T follicular helper cell (primary cell): ENCODE measurements at places on chromosomes 5 and 9.
A peak's percentile ranks its signal among the peaks of the same experiment; 100 is the strongest.

GRCh38 chr5:67287510-67288268 lies 91.1 kb upstream of the CD180 start:
- DNase-seq = no peak

DNA sequence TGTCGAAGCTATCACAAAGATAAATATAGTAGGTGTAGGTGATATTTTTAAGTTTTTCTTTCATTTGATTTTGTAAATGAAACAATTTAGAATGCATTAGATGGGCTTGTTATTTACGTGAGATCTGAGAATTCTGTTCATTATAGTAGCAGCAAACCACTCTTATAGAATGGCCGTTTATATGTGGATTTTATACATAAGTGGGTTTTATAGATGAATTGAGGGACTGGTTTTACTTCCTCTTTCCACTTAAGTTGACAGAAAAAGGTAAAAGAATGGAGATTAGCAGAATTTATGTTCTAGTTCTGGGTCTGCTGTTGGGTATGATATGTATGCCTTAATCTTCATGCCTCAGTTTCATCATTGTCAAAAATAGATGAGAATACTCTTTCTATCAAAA lies 5.6 kb downstream of the RMI1 start:
- no peak for DNase-seq

DNA sequence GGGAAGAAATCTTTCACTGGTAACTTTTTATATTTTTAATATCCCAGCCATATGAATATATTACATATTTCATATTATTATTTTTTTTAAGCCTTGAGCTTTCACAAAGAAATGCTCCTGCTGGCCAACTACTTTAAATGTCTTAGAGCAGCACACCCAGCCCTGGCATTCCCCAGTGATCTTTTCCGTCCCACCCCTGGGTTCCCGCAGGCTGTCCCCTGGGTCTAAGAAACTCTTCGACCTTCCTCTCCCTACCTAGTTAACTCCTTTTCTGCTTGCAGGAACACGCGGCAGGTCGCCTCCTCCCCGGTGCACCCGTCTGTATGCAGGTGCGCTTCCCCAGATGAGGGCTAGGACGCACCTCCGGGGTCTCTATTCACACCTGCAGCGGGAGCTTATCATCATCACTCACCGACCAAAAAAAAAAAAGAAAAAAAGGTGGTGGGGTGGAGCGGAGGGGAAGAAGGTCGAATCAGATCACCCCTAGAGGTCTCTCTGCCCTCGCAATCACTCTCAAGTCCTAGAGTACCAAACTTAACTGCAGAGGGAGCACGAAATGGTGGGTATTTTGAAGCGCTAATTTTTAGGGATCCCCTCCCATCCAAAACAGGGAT lies 696 bp downstream of the ZFP62 start:
- DNase-seq = peak; percentile 25

DNA sequence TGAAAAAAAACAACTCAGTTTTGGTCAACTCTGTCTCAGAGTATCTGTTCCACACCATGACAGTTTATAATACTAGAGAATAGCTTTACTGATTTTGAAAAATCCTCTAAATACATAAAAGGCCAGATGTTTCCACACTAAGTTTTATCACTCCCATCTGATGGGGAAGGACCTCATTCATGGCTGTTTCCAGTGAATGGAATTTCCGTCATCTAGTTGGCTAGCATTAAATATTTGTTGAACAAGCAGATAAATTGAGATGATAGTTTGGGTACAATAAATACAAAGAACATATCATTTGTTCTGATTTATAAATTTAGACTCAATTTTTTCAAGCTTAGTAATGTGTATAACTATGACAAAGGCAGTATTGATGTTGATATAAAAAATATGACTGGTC lies 408.5 kb downstream of the PTPRD start:
- no peak for DNase-seq

- DNase-seq = no peak
These were observed 53.1 kb upstream of the NREP start for GRCh38 chr5:111810112-111810511.

DNA sequence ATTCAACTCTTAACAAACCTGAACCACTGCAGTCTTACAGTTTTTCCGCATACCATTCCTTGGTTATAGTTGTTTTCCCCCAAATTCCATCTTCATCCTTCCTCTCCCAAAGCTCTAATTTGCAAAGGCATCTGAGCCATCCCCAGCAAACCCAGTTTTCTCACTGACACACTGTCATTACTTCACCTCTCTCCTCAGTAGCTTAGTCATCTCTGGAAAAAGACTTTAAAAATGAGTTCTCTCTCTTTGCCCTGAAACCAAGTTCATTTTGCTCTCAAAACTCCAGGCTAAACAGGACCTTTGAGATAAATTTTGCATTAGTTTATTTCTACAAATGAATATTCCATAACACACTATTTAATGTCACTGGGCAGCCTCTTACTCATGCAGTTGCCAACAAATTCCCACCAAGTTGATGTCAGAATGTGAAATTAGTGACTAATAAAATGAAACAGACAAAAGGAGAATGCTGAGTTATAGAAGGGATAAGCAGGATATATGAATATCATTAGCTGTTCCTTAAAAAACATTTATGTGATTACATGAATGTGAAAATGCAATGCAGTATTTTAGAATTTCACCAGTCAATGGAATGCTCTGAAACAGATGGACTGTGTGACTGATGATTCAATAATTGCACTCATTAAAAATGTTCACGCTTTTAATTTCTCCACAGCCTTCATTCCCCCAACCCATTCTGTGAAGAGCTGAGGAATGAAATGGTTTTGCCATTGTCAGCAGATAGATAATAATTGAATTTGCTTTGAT lies 107.4 kb upstream of the DMAC1 start:
- DNase-seq = no peak

GRCh38 chr9:82126256-82126655 lies 137.7 kb downstream of the SPATA31D1 start:
- no peak for DNase-seq

GRCh38 chr5:135220394-135221186 lies 178.4 kb downstream of the MACROH2A1 start:
- DNase-seq = no peak

DNA sequence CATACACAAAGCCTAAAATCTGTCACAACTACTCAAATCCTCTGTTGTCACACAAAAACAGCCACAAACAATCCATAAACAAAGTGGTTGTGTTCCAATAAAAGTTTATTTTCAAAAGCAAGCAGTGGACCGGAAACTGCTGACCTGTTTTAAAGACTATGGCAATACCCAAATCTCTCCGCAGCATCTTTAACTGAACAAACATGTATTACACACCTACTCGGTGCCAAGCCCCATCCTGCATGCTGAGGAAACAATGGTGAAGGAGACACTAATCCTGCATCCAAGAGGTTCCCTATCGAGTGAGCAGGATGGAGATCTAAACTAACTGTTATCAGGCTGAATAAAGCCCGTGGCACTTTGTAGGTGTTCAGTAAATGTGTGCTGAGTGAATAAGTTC lies 11.2 kb downstream of the CDK5RAP2 start:
- no peak for DNase-seq

- no peak for DNase-seq
These were observed 20.1 kb upstream of the AFAP1L1 start for GRCh38 chr5:149251546-149251945.

- no peak for DNase-seq
These were observed 3.5 kb downstream of the GZMK start for GRCh38 chr5:55027595-55027994.

- no peak for DNase-seq
These were observed 33.3 kb upstream of the SLCO6A1 start for GRCh38 chr5:102532123-102532522.

DNA sequence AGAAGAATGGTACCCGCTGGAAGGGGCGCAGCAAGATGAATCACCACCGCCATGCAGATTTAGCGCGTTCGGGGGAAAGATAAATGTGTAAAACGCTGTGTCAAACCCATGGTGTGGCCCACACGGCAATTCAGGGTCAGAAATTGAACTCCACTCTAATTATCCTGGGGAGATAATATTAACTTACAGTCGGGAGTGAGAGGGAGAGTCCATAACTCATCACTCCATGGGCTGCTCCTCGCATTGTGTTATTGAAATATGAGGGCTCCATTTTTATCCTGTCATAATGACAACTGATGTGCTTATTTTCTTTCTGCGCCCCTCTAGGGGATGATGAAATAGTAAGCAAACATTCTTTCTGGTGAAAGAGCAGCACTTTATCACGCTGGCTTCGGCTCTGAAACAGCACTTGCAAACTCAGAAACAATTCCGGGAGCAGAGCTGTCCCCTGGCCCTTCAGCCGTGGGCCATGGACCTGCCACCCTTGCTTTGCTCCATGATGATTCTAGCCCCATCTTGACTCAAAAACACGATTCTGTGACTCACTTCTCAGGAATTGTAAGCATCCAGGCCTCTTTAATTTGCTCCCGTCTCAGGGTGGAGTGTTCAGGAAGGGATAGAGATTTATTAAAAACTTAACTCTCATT lies 431.6 kb downstream of the IRX1 start:
- no peak for DNase-seq

DNA sequence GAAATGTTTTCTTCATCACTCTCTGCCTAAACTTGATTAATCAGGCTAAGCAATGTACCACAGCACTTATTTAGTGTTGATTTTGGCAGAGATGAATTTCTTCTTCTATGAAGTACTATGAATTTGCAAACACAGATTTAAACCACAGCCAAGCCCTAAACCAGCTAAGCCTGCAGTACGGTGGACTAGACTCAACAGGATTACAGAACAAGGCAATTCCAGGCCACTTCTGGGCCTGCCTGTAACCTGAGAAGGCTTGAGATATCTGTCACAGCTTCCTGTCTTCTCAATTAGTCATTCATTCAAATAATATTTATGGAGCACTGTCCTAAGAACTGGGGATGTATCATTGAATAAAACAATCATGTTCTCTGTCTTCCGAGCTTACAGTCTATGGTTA lies 32.4 kb upstream of the CAST start:
- no peak for DNase-seq

- no peak for DNase-seq
These were observed 56.7 kb upstream of the CLINT1 start for GRCh38 chr5:157915638-157916037.

- DNase-seq = no peak
These were observed 78.6 kb downstream of the CFAP77 start for GRCh38 chr9:132488626-132489025.

GRCh38 chr5:5605170-5605764 lies 182.8 kb downstream of the ICE1 start:
- DNase-seq = no peak

GRCh38 chr9:93958121-93958818 lies 3.1 kb upstream of the BARX1 start:
- DNase-seq = no peak

GRCh38 chr5:119926301-119926700 lies 296.9 kb downstream of the FAM170A start:
- DNase-seq = no peak

DNA sequence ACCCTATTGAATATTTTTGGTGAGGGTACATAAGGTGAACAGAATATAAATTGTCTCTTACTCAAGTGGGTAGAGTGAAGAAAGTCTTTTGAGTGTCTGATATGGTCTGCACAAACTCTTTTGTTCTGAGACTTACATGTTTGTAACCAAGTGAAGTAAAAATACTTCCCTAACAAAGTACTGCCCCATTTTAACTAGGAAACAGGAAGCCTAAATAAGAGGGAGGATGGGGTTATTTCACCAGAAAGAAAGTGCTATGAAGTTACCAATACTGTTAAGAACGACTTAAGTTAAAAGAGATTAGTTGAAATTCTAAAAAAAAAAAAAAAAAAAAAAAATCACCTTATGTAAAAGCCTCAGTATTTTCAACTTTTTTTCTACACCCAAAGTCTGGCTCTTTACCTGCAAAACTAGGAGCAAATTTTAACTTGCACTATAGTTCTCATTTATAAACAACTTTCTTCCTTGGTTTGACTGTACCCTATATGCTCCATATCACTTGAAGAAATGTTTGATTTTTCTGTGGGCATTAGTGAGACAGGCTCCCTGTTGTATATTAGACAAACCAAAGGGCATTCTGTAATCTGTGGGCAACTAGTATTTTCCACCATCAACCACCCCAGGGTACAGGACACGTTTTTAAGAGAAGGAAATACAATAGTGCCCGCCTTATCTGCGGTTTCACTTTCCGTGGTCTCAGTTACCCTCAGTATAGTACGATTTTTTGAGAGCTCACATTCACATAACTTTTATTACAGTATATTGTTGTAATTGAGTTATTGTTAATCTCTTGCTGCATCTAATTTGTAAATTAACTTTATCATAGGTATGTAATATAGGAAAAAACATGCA lies 127.7 kb downstream of the NR3C1 start:
- no peak for DNase-seq

DNA sequence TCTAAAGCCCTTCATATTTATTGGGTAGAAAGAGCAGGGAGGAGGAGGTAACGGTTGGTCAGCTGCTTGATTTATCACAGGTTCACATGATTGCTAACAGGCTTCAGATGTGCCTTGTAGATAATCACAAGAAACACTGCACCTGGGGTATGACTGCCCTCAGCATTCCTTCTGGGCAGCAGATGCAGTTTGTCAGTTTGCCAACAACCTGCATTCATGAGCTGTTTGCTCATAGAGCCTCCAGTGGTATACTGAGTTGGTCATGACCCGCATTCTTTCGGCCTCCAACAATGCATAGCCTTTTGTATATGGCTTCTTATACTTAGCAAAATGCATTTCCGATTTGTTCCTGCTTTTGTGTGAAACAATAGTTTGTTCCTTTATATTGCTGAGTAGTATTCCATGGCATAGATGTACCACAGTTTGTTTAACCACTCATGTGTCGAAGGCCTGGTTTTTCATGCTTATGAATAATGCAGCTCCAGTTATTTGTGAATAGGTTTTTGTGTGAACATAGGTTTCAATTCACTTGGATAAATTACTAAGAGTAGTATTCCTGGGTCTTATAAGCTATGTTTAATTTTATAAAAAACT lies 83.6 kb downstream of the ARHGEF28 start:
- no peak for DNase-seq

DNA sequence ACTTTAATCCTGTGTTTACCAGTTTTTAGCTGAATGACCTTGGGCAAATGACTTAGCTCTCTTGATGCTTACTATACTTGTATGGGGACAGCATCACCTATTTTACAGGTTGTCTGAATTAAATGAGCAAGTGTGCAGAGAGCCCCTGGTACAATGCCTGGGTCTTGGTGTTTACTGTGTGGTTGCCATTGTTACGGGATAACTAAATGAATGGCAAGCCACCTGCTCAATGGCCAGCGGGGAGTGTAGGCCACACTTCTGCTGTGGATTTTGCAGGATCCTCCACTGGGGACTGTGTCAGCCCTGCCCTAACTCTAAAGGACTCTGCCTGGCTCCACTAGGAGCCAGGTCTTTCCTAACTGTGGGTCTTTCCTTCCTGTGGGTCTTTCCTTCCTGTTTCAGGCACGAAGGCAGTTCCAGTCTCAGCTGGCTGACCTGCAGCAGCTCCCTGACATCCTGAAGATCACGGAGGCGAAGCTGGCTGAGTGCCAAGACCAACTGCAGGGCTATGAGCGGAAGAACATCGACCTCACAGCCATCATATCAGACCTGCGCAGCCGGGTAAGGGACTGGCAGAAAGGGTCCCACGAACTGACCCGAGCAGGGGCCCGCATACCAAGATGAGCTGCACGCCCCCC lies 10.3 kb upstream of the GLE1 start:
- no peak for DNase-seq

GRCh38 chr5:61273279-61273975 lies 58.6 kb upstream of the ZSWIM6 start:
- no peak for DNase-seq
